NB4 (cell line): ENCODE measurements at places on chromosomes 4 and X.

DNA sequence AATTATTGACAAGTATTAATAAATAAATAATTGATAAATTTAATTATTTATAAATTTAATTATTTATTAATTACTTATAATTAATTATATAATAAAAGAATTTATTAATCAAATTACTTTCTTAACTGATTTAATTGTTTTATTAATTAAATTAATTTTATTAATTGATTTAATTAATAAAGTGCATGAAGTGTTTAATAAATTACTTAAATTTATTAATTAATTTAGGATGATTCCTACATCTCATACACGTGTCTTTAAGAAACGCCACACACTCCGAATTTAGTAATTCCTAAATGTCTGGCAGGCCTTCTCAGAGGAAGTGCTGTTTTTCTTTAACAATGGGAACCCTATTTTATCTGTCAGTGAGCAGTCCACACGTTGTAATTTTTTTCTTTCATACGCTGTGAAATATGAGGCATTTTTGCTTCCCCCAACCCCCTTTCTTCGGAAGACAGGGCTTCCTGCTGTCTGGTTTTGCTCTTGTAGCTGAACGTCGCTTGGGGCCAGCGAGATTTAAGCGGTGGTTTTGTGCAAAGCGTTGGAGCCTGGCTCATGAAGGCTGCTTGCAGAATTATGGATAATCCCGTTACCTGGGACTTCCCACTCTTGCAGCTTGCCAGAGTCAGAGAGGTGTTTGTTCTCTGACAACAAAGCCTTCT is 46.8 kb downstream of the CRLF2 start:
- DNase-seq: peak; percentile 67

DNA sequence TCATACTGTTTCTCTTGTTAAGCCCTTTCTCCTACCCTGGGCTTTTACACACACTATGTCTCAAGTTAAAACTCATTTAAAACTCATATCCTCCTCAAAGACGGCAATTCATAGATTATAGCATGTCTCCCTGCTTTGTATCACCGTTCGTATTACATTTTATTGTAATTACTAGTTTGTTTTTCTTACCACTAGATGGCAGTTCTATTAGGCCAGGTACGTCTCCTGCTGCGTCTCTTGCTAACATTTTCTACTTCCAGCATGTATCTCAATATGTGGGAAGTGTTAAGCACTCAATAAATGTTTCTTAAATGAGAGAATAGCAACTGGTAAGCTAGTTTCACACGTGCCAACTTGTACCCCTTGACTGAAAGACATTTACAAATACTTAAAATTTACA is 450.3 kb upstream of the PCDH7 start:
- peak; percentile 26 for DNase-seq

- DNase-seq: no peak
Observed at GRCh38 chr4:11261066-11261850, 167.4 kb downstream of the HS3ST1 start.

DNA sequence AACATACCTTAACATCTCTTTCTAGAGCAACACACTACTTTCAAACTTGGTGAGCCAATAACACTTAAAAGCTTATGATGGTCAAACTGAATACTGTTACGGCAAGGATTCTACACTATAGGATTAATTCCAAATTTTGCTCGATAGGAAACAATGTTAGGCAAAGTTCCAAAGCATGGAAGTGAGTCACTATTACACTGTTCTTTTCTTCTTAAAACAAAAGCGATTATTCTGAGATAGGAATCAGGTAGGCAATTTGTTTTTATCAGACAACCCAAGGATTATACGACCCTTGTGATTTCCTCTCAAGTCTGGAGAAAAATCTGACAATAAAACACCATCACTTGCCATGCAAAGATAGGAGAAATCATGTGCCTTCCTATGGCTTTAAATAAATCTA is 81.5 kb downstream of the HUWE1 start:
- no peak for DNase-seq

- no peak for DNase-seq
Observed at GRCh38 chrX:367866-368265, 18.8 kb downstream of the PPP2R3B start.

DNA sequence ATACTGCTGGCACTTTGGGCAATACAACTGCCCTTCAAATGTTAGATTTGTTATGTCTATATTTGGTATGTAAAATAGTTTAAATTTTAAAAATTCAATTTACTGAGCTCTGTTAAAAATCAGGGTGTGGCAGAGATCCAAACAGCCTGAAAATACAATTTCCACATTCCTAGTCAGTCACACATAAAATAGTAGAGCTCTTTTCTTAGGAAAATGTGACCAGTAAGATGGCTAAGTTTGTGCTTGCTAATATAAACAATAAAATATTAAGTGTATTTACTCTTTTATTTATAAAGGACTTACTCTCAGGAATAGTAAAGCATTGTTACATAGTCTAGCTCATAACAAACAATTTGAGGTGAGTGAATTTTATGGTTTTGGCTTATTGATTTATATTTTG is 200.2 kb downstream of the DKK2 start:
- no peak for DNase-seq

DNA sequence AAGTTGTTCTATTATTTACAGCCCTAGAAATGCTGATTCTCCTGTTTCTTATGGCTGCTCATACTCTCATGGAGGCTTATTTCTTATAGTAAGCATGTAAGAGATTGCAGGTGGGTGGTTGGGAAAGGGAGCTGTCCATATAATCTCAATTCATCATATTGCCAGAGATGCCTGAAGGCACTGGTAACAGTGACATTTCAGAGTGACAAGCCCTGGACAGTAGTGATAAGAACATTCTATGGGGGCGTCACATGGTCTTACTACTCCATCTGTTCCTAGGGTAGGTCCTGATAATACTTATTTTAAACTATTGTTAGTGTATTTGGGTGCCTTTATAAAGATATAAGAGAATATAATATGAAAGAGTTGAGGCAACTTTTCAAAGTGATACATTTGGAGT is 171.5 kb downstream of the CFAP299 start:
- DNase-seq: no peak

DNA sequence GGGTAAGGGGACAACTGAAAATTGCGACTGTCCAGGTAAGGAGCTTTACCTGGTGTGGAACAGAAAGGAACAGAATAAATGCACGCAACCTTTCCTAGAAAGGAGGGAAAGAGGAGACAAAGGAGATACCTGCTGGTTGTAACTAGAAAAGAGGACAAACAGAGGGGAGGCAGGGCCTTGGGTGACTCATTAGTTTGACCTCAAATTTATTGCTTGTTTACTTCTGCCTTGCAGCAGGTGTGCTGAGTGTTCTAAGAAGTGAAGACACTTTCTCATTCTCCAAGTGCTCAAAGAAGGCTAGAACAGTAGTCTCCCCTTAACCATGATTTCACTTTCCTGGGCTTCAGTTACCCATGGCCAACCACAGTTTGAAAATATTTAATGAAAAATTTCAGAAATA is 123.1 kb upstream of the BOD1L1 start:
- DNase-seq: no peak

GRCh38 chr4:10022346-10023049 is 1.2 kb upstream of the SLC2A9 start:
- no peak for DNase-seq

GRCh38 chr4:108779958-108780357 is 17.1 kb upstream of the ETNPPL start:
- no peak for DNase-seq

GRCh38 chr4:189940178-189941004 is at the start of gene FRG1:
FRG1 (plus strand) TSS chr4:189940872; CDS start chr4:189941010, 138 bp downstream.
- DNase-seq: peak; percentile 94

GRCh38 chr4:147616849-147617172 is 386 bp upstream of the TMEM184C start:
- DNase-seq: no peak

GRCh38 chrX:118315529-118315928 is 30.4 kb upstream of the WDR44 start:
- no peak for DNase-seq

DNA sequence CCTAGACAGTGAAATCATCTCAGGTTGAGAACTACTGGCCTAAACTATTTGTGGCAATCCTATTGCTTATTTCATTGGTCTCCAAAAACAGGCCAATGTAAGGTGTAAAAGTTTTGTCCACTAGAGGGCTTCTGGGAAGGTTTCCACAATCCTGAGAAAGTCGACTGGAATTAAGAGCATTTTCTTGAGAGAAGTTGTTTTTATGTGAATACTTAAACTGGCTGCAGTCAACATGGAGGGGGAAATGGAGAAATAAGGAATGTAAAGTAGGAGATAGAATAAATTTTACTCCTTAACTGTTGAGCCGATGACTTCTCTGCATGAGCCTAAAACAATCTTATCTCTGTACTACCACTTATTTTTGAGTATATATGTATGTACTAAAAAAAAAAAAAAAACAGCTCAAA is 11.0 kb upstream of the EIF4E start:
- DNase-seq: peak; percentile 59

- no peak for DNase-seq
Observed at GRCh38 chr4:186703510-186703909, 20.1 kb downstream of the FAT1 start.

GRCh38 chr4:147078875-147079658 is 133.4 kb upstream of the TTC29 start:
- DNase-seq: no peak

GRCh38 chr4:81634165-81634564 is 162.5 kb upstream of the RASGEF1B start:
- no peak for DNase-seq

GRCh38 chr4:95507147-95507546 is 41.6 kb downstream of the UNC5C start:
- no peak for DNase-seq

- DNase-seq: no peak
Observed at GRCh38 chr4:53919535-53919934, 144.9 kb downstream of the CHIC2 start.

- DNase-seq: no peak
Observed at GRCh38 chrX:117972711-117973109, 143.9 kb downstream of the KLHL13 start.

GRCh38 chrX:123277347-123277746 is 93.3 kb downstream of the GRIA3 start:
- no peak for DNase-seq

DNA sequence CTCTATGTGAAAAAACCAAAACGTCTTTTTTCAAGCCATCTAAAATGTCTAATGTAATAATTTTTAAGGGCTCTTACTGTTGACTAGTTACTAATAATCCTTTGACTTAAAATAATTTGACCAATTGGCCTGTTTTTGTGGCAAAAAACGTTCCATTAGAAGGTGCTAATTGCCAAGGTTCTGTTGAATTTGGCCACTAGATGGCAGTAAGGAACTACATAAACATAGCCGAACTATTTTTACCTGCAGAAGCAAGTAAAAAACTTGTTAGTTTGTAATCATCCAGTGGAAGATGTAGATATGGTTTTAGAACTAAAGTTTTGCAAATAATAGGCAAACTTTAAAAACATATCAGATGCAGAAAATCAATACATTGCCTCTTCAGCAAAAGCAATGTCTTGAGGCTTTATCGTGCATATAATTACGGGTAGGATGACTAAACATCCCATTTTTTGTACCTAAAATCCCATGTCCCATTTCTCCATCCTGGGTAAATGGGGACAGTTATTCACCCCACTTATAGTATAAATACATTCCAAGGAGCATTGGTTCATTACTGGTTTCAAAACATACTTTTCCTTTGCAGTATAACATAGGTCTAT is 57.6 kb downstream of the PROM1 start:
- peak; percentile 77 for DNase-seq

DNA sequence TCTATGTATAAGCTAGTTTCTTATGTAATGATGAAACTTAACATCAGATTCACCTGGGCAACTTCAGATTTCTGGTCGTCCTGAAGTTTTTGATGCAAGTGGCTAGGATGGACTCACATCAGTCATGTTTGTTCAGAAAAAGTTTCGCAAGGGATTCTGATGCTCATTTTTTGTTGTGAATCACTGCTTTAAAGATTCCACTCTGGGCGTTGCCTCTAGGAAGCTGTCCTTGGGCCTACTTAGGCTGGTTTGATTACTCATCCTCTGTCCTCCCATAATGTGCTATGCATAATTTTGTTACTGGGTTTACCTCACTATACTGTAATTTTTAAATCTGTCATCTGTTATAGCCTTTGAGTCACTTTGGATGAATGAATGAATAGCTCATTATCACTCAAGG is 30.8 kb downstream of the HERC3 start:
- peak; percentile 2 for DNase-seq

- DNase-seq: no peak
Observed at GRCh38 chr4:48623182-48623780, 133.2 kb downstream of the ZAR1 start.

- no peak for DNase-seq
Observed at GRCh38 chrX:17839269-17839668, 21.8 kb downstream of the RAI2 start.

GRCh38 chr4:182222766-182223165 is 20.4 kb upstream of the TENM3 start:
- DNase-seq: no peak

DNA sequence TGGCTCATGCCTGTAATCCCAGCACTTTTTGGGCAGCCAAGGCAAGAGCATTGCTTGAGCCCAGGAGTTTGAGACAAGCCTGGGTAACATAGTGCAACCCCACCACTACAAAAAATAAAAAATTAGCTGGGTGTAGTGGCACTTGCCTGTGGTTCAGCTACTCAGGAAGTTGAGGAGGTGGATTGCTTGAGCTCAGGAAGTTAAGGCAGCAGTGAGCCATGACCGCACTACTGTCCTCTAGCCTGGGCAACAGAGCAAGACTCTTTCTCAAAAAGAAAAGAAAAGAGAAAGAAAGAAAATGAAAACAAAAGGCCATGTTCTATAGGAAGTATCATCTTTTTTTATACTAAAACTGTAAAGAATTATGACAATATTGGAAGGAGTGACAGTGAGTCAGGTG is 38.5 kb downstream of the NEK1 start:
- DNase-seq: no peak

- DNase-seq: no peak
Observed at GRCh38 chr4:182683661-182684060, 233.5 kb downstream of the DCTD start.

GRCh38 chr4:145936997-145937901 is 1.4 kb downstream of the ZNF827 start:
- peak; percentile 20 for DNase-seq

DNA sequence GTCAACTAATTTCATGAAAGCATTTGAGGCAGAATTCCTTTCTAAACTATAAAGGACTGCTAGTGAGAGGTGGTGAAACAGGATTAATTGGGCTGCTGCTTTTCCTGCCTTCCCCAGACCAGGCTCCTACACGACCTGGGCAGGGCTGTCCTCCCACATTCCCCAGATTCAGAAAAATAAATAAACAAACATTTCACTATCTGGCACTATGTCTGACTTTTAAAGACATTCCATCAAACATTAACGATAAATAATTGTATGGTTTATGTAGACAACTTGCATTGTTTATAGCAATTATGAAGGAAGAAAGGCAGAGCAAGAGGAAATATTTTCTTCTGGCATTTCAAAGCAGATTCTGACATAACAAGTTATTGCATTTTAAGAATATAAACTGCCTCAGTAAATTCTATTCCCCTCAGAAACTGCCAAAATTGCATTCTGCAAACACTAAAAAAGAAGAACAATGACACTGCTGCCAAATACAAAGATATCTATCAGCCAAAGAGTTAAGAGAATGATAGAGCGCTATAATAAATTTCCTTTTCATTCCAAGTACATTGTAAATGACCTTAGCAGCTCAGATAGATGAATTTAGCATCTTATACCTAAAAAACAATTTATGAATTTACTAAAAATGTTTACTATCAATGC is 214.7 kb upstream of the INTU start:
- no peak for DNase-seq
